ENCODE measurements at places on chromosomes 16 and 17. TPM values are rescaled to one million over a fixed set of nuclear protein-coding genes. Genes with fewer than 3 reads are reported as not detected.

LPO gene
- total RNA-seq, result under 0.01 TPM

LITAFD gene
- not detected for total RNA-seq

TOM1L1 gene
- 10.1 TPM for total RNA-seq

TMEM114 gene
- total RNA-seq, result not detected

ZSCAN10 gene
- 0.49 TPM for total RNA-seq

NOXO1 gene
- 0.98 TPM for total RNA-seq

CIBAR2 gene
- total RNA-seq, result 0.49 TPM

TMED6 gene
- not detected for total RNA-seq

TNFRSF17 gene
- not detected for total RNA-seq

CCL11 gene
- not detected for total RNA-seq

KRTAP1-4 gene
- not detected for total RNA-seq

SLC12A3 gene
- not detected for total RNA-seq

LLGL2 gene
- 0.74 TPM for total RNA-seq

CEP295NL gene
- total RNA-seq, result 1.7 TPM

SULT1A2 gene
- total RNA-seq, result 0.25 TPM

AIPL1 gene
- total RNA-seq, result not detected

DPEP1 gene
- total RNA-seq, result 4.2 TPM

CMTR2 gene
- total RNA-seq, result 24.6 TPM

KRT28 gene
- total RNA-seq, result 0.25 TPM

ZNF423 gene
- total RNA-seq, result 10.6 TPM

SCNN1B gene
- not detected for total RNA-seq

ORAI3 gene
- total RNA-seq, result 2.7 TPM

KIF2B gene
- not detected for total RNA-seq

RAB40C gene
- total RNA-seq, result 20.9 TPM

FBXL16 gene
- total RNA-seq, result 9.3 TPM

RHOT2 gene
- 26.1 TPM for total RNA-seq

PRCD gene
- 2.0 TPM for total RNA-seq

CRYBA1 gene
- not detected for total RNA-seq

ZBTB4 gene
- 14.3 TPM for total RNA-seq

GDPD3 gene
- 1.7 TPM for total RNA-seq

GAST gene
- total RNA-seq, result not detected

KRTAP4-1 gene
- total RNA-seq, result not detected

LYRM9 gene
- total RNA-seq, result 11.3 TPM

ANKRD13B gene
- total RNA-seq, result 23.1 TPM

NT5M gene
- total RNA-seq, result 4.7 TPM

DCTPP1 gene
- 36.1 TPM for total RNA-seq

OR1D5 gene
- total RNA-seq, result not detected

SCARF1 gene
- 2.5 TPM for total RNA-seq

RAB11FIP4 gene
- 56.5 TPM for total RNA-seq

SLC52A1 gene
- not detected for total RNA-seq

CCL14 gene
- total RNA-seq, result not detected

EVI2A gene
- total RNA-seq, result 3.0 TPM

KRT17 gene
- total RNA-seq, result 1.7 TPM

PHF23 gene
- 17.9 TPM for total RNA-seq

CLEC18B gene
- total RNA-seq, result 1.5 TPM

ALOX12 gene
- under 0.01 TPM for total RNA-seq

XAF1 gene
- total RNA-seq, result 2.2 TPM

BIRC5 gene
- 3.2 TPM for total RNA-seq
